ENCODE measurements at places on chromosomes 4 and X.

GRCh38 chrX:77640702-77641101, 145.3 kb downstream of the ATRX start:
- DNase-seq, result no peak

DNA sequence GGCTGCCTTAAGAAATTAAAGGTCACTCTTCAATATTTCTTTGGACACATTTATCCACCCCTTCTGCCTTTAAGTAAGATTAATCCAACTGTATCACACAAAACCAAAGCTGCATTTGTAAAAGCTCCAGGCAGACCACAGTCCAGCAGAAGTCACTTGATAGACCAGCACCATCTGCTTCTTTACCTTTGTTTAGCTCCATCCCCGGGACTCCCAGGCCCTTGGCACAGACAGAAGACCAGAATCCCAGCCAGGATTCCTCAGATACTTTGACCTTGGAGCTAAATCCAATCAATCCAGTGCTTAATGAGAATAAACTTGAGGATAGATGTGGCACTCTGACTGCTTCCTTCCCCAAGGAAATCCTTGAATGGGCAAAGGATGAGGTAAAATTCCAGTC, 333.1 kb upstream of the RASGEF1B start:
- DNase-seq, result no peak

GRCh38 chr4:130335417-130336194, 1239.7 kb downstream of the C4orf33 start:
- no peak for DNase-seq

GRCh38 chr4:38967260-38968095, 64.7 kb downstream of the TMEM156 start:
- no peak for DNase-seq

- DNase-seq, result no peak
Measured at GRCh38 chrX:115503099-115503498, 57.9 kb upstream of the PLS3 start.

- DNase-seq, result no peak
Measured at GRCh38 chr4:40874331-40874730, 124.6 kb downstream of the NSUN7 start.
